ENCODE measurements at places on chromosomes 7 and 10.
A peak's percentile ranks its signal among the peaks of the same experiment; 100 is the strongest.

- no peak for DNase-seq
Measured at GRCh38 chr7:138979226-138979979, 1.8 kb downstream of the KIAA1549 start.

GRCh38 chr7:127534636-127535035 is 50.8 kb downstream of the GCC1 start:
- DNase-seq = no peak

GRCh38 chr7:73446682-73447081 is 13.1 kb downstream of the FZD9 start:
- DNase-seq = no peak

GRCh38 chr10:99926925-99927720 is 82.6 kb downstream of the DNMBP start:
- DNase-seq = no peak

DNA sequence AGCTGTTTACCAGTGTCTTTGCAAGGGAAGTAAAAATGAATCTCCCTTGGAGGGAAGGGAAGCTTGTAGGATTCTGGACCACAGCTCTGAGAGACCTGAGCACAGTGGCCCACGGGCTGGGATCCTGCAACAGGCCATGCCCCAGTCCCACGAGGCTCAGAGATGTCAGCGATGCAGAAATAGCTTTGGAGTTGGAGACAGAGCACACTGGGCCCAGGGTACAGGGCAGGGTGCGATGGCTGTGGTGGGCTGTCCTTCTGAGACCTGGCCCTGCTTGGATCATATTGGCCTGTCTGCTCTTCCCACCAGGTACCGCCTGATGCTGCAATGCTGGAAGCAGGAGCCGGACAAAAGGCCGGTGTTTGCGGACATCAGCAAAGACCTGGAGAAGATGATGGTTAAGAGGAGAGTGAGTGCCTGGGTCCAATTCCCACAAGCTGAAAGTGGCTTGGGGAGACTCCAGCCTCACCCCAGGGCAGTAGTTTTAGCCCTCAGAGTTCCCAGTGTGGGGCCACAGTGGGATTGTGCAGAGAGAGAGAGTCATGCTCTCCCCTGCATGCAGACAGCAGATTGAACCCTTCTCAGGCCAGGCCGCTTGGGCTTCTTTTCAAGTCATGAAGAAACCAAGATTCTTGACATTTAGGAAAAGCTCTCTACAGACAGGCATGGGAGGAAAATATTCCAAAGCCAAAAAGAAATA is 13.5 kb upstream of the CSGALNACT2 start:
- no peak for DNase-seq

- DNase-seq = no peak
Measured at GRCh38 chr7:33854801-33855350, 50.5 kb upstream of the BMPER start.

DNA sequence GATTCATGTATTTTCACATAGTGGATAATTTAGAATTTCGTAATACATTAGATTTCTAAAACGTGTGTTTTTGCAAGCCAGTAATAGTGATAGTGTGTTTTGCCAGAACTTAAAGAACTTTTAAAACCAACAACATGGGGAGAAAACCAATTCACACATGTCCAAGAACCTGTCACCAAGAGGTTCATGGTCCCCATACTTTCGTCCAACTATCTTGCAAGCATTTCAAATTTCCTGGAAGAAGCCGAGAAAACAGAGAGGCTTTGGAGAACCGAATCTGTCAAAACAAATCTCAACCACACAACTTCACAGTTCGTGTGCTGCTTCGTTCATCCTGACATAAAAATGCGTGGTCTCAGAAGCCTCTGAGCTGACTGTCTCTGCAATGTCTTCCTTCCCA is 31.9 kb downstream of the GFRA1 start:
- DNase-seq = no peak

GRCh38 chr10:5983774-5984173 is 6.4 kb upstream of the IL15RA start:
- no peak for DNase-seq

DNA sequence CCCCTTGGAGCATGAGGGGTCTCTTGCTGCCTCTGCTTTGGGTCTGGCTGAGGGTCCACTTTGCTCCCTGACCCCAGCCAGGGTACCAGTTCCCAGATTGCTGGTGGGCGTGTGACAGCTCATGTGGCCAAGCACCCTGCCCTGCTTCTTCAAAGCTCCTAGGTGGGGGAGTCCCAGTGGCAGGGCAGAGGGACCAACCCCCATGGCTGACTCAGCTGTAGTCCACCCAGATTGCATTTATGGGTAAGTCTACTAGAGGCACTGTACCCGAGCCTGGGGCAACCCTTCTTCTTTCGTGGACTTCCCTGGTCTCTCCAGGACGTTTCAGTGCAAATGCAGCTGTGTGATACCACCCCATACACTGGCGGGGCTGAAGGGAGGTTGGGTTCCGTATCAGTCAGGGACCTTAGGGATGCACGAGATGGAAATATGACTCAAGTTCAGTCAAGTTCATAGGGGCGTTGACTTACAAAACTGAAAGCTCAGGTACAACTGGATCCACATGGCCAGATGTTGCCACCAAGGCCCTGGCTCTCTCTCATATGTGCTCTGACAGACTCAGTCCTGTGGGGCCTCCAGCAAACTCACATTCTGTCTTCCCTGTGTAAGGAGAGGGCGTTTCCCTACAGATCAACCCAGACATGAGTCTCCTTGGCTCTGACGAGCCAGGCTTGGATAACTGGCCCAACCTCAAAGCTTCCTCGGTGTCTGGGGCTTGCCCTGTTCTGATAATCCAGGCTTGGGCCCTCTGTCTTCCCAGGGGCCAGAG is 13.6 kb downstream of the PTPRE start:
- DNase-seq = no peak

DNA sequence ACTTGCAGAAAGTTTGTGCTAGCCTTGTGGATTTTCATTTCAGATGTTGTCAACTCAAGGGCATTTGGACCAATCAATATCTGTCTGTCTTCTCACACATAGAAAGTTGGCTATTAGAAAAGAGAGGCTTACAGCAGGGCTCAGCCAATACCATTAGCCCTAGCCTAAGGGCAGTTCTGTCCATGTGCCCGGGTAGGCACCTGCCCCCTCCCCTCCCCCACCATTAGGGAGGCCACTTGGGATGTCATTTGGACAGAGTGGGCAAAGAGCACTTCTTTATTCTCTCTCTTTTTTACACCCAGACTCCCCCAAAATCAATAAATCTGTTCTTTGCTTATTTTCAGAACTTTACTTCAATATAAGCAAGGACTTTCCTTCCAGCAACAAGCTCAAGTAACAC is 188.5 kb upstream of the MKI67 start:
- DNase-seq = no peak

DNA sequence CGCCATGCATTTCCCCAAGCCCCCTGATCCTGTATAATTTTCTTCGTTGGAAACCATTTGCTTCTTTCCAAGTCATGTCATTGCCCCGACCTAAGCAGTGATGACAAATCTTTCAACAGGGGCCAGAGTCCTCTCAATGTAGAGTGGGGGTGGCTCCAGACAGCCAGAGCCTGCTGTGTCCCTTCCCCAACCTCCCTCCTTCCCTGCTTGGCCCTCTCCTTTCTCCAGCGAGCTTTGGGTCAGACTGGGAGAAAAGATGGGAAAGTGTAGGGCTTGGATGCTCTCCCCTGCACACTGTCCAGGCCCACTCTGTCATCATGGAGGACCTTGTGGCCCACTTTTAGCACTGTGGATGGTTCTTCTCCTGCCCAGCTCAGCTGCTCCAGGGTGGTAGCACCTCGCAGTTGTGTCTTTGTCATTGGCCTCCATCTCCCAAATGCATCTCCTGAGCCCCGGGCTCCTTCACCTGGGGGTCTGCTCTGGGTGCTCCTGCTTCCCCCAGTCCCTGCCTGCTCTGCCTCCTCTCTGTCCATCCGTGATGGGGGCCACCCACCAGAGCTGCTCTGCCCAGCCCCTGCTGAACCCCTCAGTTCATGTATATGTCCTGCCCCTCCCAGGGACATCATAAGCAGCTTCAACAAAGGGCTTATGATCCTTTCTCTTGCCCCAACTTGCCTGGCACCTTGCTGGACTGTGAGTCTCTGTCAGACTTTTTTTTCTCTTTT is 37.5 kb downstream of the BTBD16 start:
- no peak for DNase-seq

DNA sequence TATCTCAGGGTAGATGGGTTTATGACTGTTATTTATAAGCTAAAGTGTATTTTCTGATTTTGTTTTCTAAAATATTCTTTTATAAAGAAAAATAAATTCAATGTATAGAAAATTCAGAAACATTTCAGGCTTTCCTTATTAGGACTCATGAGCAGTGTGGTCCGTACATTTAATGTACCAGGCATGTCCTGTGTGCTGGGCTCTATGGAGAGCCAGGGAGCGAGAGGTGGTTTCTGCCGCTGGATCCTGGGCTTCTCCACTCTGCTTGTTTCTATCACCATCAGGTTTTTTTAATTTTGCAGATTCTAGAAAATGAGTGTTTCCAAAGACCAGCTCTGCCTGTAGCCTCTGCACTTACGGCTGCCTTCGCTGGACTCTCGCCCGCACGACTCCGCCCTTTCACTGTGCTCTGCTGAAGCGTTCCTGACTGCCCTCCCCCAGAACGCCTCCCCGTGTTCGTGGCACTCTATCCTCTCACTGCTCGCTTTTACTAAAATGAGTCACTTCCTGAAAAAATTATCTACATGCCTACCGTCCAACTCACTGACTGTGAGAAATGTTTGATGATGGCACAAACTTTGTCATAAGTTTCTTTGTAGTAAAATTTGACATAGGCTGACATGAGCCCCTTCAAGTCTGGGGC is 188.5 kb downstream of the ZMYND11 start:
- DNase-seq = peak; percentile 49

GRCh38 chr10:80140251-80140650 is 7.7 kb downstream of the PLAC9 start:
- no peak for DNase-seq

DNA sequence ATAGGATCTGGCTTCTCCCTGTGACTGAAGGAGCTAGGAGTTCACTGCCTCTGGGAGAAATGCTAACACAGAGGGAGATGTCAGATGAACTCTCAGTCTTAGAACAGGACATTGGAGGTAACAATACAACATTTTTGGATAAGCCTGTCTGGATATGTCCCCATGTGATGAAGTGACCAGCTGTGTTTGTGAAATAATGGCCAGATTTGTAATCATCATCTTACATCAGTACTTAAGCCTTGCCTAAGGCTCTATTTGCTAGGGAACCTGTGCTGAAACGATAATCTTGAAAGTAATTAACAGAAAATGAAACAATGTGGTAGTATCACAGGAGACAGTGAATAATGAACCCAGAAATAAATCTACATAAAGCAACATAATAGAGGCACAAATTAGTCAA is 56.2 kb downstream of the CRPPA start:
- DNase-seq = no peak

DNA sequence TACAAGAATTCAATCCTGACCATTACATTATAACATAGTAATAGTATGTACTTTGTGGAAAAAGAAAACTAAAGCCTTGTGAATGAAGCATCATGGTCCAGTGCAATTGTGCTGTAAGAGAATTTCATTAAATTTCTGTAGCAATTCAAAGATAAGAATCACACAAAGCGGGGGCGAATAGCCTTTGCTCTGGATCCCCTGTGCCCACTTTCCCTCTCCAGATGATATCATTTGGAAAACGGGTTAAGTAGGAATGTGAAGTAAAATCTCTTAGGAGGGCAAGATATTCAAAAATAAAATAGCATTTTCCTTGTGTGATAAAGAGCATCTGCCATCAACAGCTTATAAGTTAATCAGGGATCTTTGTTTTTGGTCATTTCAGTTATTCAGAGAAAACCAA is 177.1 kb downstream of the CHRM2 start:
- no peak for DNase-seq

GRCh38 chr7:80726666-80727065 is 88.2 kb downstream of the CD36 start:
- no peak for DNase-seq

DNA sequence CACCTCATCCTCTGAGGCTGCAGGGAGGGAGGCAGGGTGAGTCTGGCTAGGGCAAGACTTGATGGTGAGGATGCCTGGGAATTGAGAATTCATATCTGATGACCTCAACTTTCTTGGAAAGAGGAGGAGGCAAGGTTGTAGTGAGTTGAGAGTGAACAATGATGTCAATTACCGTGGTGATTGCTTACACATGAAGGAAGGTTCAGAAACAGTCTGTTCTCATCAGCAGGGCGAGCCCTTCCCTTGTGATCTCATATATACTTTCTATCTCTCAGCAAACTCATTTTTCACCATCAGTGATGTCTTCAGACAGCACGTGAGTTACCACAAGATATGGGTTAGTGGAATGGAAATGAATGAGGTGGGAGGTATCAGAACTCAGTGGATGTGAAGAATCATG is 20.1 kb upstream of the COL13A1 start:
- no peak for DNase-seq

DNA sequence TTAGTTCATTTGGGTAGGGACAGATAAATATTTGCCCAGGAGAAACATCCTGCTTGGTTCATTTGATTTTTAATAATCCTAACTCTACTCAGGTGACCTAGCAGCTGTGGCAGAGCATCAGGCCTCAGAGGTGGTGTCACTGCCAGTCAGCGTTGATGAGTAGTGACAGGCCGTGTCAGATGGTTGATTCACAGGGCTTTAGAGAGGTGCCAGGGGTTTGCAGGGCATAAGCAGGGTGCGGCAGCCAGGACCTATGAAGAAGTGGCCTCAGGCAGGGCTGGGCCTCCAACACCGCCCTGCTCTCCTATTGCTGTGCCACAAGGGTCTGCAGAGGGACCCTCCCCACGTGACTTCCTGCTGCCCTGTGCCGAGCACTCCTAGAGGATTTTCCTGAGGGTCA is 128.1 kb downstream of the HECW1 start:
- DNase-seq = no peak

DNA sequence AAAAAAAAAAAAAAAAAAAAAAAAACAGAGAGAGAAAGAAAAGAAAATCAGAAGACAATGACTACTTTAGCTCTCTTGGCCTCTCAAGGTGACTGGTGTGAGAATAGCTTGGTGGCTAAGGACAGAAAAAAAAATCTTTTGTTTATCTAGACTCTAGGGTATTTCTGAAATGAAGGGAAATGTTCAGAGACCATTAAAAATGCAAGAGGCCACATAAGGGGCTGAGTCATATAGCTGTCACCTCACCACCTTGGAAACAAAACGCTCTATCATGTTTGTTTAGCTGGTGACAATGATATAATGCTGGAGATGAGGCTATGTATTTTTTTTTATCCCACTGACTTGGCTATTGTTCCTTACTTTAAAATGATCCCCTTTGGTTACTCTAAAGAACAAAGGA is 287.0 kb upstream of the CDC14C start:
- no peak for DNase-seq

GRCh38 chr7:66689081-66689480 is 51.5 kb upstream of the RABGEF1 start:
- no peak for DNase-seq

DNA sequence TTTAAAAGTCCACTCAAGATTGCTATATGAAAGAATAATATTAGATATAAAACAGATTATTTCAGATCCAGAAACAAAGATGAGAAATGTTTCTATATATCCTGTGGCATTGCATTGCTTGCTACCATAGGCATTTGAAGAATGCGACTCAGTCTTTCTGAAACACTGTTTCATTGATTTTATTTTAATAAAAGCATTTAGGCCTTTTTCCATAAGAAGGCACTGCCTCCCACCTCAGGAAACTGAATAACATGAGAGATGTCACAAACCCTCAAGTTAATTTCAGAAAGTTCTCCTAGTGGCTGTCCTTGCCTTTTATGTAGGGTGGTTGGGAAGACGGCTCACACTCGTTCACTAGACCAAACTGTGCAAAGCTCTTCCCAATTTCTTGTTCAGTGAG is 23.3 kb downstream of the PRPS1L1 start:
- DNase-seq = no peak

- DNase-seq = no peak
Measured at GRCh38 chr7:47531584-47532492, 50.1 kb downstream of the TNS3 start.

GRCh38 chr7:141674702-141675101 is 27.3 kb downstream of the DENND11 start:
- no peak for DNase-seq

All from CD8-positive, alpha-beta memory T cell (primary cell).